ENCODE measurements at places on chromosomes 4 and X.

DNA sequence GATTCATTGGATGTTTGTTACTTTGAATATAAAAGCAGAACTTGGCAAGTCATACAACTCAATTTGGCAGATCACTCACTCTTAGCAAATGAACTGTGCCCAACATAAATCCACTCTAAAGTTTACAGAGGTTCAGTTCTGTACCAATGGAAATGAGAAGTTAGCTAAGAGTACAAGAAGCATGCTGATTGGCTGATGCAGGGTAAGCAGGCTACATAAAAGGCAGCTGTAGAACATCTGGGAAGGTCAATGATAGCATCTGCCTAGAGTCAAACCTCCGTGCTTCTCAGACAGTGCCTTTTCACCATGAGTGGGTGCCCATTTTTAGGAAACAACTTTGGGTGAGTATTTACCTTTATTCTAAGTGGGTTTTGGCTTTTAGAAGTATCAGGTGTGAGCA is at the start of gene TDO2:
Gene TDO2 (plus strand): TSS at position 244 of the 400 bp plus-strand sequence. CDS start 63 bp downstream, at position 307.
- DNase-seq: no peak

- DNase-seq: no peak
Observed at GRCh38 chr4:2927696-2928075, 35.5 kb downstream of the NOP14 start.

DNA sequence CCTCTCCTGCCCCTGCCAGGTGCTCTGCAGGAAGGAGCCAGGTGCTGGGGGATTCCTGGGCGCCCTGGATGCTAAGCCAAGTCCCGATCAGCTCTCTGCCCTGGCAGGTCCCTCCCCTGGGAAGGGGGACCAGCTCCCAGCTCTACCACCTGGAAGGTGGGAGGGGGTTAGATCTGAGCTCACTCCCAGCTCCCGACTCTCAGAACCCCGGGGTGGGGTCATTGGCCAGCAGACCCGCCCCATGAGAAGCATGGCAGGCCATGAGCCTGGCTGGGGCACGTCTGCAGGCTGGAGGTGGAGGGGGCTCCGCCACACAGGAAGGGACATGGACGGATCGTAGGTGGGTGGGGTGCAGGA is 83.4 kb upstream of the NKX1-1 start:
- no peak for DNase-seq

DNA sequence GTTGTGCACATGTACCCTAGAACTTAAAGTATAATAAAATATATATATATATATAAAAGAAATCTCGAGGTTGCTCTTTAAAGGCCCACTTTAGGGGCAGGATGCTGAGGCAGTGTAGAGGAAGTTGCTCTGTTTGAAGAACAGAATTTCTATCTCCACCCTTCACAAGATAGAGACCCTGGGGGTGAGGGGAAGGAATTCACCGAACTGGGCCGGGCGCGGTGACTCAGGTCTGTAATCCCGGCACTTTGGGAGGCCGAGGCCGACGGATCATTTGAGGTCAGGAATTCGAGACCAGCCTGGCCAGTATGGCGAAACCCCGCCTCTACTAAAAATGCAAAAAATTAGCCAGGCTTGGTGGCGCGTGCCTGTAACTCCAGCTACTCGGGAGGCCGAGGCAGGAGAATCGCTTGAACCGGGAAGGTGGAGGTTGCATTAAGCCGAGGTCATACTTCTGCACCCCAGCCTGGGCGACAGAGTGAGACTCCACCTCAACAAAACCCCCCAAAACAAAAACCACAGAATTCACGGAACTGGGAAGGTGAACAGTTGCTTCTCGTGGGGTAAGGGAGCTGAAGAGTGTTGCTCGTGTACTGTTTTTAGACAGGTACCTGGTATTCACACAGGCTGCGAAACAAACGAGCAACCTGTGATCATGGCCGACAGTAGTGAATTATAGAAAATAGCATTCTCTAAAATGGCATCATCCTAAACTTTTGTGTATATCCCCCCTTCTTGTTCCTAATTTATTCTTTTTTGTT is 6.2 kb downstream of the PLAC8 start:
- no peak for DNase-seq

DNA sequence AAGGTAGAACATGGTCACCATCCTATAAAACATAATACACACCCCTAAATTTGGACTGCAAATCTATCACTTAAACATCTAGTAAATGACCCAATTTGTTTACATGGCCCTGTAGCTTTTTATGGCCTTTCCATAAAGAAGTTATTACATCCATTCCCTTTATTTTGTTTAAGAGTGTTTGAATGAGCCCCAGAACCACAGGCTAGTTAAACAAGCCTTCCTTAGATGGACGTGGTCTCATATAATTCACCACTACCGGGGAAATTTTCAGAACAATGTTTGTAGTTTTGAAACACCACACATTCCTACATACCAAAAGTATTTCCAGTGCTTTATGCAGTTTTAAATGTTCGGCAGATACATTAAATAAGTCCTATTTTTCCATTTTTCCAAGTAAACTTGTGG is 12.3 kb downstream of the PDGFC start:
- DNase-seq: no peak

- no peak for DNase-seq
Observed at GRCh38 chr4:7593646-7594412, 159.1 kb upstream of the PSAPL1 start.

GRCh38 chrX:63525491-63525890 is 174.4 kb upstream of the SPIN4 start:
- DNase-seq: no peak

GRCh38 chr4:7186031-7186430 is 6.3 kb upstream of the SORCS2 start:
- DNase-seq: no peak

- no peak for DNase-seq
Observed at GRCh38 chr4:62948108-62948507, 1461.1 kb downstream of the TECRL start.

- no peak for DNase-seq
Observed at GRCh38 chr4:93749292-93749761, 79.2 kb upstream of the ATOH1 start.

GRCh38 chr4:159173886-159174285 is 71.0 kb downstream of the RAPGEF2 start:
- no peak for DNase-seq

DNA sequence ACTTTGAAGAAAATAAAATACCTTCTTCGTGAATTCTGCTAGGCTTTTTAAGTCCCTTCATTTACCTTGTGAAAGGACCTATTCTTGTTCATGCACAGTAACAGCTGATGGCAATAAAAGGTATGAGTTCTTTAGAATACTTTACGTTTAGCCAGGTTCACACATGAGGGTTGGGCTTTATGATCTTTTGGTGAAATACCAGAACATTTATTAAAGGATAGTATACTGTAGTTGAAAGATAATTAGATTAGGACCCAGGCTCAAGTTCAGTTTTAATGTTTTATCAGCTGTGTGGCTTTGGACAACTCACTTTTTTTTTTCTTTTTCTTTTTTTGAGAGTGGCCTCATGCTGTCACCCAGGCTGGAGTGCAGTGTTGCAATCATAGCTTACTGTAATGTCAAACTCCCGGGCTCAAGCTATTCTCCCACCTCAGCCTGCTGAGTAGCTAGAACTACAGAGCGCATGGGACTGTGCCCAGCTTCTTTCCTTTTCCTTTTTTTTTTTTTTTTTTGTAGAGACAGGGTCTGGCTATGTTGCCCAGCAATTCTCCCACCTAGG is 28.2 kb upstream of the NEIL3 start:
- DNase-seq: no peak

DNA sequence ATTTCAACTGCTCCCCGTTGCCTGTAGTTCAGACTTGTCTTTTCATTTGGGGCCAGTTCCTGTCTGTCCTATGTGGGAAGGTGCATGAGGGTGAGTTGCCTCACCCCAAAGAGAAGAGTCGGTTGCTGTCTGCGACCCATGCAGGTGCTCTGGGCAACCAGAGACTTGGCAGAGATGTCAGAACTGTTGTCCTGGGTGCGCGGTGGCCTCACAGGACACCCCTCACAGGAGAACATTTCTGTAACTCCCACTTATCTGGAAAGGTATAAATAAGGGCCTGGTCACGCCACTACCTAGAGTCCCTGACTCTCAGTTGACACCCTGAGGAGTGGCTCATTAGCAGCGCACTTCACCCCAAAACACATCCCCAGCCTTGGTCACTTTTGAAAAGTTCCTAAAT is 9.7 kb upstream of the NAT8L start:
- no peak for DNase-seq

DNA sequence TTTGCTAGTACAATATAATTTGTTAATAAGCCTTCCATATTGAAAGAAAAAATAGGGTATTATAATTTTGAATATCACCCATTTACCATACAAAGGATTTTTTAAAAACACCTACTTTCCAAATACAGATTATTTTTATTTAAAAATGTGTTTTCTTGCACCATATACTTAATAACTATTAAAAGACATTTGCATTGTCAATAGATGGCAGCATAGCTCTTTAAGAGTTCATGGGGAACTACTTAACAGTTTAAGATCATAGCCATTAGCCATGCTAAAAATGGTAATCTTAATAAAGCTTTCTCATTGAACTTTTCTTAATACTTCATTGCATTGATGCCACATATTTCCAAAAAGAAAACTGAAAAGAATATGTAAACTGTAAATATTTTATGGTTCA is 1995.9 kb downstream of the C4orf33 start:
- peak; percentile 7 for DNase-seq

DNA sequence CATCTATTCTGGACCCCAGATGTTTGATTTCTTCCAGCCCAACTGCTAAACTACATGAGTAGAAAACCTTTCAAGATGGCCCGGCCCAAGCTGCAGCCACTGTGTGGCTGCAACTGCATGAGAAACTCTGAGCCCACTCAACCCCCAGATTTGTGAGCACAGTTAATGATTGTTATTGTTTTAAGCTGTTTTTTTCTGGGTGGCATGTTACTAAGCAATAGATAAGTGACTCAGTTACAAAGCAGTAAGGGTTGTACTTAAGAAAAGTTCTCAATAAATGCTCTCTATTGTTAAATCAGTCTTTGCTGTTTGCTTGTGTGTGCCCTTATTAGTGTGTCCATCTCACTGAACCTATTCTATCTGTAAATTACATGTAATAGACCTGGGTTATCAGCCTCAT is 51.8 kb downstream of the GC start:
- no peak for DNase-seq

DNA sequence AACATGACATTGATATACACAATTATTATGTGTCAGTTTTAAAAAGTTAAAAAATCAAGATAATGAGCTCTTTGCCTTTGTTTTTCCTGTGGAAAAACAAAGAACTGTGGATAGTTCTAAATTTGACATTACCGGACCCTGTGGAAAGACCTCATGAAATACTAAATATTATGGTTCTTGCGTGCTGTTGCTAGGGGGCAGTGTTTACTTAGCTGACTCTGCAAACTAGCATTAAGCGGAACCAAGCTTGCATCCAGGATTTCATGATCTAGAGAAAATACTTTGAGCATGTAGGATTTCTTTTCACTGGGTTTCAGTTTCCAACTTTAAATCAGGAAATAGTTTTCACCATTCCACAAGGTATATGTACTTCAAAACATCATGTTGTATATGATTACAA is 33.6 kb downstream of the CLCN4 start:
- peak; percentile 47 for DNase-seq

DNA sequence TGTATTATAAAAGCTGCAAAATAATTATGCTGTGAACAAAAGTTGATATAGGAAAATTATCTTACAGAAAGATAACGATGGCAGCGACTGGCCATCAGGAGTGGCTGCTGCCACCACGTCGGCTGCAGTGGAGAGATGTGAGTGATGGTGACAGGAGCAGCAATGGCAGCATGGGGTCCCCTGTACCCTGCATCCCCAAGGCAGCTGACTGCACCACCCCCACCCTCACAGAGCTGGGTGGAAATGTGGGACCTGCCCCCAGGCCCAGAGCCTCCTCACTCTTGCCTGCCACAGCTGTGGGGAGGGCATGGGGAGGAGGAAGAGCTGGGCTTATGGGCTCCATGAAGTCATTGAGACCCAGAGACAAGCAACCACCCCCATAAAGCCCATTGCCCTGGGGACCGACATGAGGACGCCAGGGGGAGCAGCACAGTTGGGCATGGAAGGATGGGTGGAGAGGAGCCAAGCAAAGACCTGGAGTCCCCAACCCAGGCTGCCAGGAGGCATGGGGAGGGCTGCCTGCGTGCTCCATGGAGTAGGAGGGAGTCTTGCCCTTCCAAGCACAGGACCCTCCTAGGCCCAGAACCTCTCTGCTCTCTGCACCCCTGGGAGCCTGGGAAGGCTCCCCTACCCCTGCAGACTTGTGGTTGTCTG is 1090.5 kb downstream of the PCDH18 start:
- DNase-seq: no peak

DNA sequence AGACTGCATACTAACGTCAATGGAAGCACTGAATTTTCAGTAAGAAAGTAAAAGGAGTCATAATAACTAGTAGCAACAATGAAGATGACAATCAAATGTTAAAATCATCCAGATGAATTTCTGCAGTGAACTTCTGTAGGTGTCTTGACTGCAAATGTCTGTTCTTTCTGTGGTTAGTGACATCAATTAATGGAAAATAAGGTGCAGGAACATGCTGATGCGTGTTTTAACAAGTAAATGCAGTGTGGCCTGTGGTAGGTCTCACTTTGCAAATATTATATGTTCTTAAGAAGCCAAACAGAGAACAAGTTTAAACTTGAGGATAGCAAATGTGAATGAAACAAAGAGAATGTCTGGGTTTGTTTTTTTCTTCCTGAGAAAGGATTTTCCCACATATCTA is 2.6 kb upstream of the DTHD1 start:
- DNase-seq: no peak

DNA sequence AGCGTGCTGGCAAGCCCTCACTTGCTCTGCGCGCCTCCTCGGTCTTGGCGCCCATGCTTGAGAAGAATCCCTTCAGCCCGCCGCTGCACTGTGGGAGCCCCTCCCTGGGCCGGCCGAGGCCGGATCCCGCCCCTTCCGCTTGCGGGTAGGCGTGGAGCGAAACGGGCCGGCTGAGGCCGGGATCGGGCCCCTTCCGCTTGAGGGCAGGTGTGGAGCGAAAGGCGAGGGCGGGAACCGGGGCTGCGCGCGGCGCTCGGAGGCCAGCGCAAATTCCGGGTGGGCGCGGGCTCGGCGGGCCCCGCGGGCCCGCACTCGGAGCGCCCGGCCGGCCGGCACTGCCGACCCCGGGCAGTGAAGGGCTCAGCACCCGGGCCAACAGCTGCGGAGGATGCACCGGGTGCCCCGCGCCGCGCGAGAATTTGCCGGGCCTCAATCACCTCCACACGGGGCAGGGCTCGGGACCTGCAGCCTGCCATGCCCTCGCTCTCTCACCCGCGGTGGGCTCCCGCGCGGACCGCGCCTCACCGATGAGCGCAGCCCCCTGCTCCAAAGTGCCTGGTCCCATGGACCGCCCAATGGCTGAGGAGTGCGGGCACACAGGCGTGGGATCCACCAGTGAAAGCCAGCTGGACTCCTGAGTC is 58.1 kb upstream of the GBA3 start:
- no peak for DNase-seq

Data from midbrain (tissue), 1 donor.